ENCODE measurements at places on chromosomes 6 and 20. TPM values are rescaled to one million over a fixed set of nuclear protein-coding genes. Genes with fewer than 3 reads are reported as not detected.
A peak's percentile ranks its signal among the peaks of the same experiment; 100 is the strongest.

DNA sequence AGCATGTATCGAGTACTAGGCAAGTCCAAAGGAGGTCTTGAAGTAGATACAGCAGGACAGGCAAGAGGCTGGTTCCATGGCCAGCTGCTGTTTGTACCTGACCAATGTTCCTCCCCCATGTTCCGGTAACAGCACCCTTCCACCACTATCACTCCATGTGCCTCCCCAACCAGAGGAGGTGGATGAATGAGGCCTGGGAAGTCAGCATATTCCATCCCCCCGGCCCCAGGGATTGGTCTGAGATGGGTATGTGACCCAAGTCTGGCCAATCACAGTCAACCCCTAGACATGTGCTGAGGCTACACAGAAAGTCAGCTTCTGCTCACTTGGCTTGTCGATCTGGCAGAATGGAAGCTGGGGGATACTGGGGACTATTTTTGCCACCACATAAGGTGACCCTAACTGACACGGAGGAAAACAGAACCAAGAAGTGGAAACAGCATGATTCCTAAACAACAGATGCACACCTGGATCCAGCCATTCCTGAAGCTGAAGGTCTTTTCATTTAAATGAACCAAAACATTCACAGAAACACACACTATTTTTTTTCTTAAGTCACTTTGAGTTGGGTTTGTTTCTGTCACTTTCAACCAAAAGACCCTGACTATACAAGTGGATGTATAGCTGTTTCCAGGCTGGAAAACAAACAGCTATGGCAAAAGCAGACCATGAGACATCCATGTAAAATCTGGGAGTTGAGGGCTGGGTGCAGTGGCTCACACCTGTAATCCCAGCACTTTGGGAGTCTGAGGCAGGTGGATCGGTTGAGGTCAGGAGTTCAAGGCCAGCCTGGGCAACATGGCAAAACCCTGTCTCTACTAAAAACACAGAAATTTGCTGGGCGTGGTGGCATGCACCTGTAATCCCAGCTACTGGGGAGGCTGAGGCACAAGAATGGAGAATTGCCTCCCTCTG is 70.4 kb upstream of the PTPN1 start:
- no peak for DNase-seq

Gene PSMB1
- 112 TPM for polyA plus RNA-seq

DNA sequence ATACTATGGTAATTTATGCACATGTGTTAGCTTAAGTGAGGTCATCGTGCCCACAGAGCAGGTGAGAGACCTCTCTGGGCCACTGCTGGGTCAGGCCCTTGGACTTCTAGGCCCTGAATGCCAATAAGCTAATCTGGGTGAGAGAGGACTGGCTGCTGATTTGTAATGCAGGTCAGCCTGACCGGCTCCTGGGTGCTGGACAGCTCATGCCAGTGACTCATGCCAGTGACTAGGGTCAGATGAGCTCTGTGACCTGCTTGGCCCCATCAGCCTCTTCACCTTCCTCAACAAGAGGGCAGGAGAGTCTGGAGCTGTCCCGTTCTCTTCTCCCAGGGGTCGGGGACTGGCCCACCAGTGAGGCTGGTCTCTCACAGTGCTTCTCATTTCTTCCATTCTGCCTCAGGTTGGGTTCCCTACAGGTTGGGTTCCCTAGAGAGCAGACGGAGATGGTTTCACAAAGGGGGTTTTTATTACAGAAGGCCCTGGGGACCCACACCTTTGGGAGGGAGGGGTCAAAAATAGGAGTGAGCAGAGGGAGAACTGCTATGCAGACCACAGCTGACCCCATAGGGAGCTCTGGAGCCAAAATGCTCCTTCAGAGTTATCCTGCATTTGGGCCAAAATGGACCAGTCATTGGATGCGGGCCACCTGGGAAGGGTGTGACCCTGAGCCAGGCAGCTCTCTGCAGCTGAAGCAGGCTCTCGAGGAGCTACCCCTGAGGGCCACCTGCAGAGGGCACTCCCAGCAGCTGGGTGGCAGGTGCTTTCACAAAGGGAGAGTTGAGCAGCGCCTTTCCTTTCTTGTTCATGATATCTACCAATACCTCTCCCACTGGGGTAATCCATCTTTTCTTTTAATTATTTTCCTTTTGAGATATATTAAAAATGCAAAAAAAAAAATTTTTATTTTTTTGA is 2.2 kb upstream of the OXT start:
- no peak for DNase-seq

DNA sequence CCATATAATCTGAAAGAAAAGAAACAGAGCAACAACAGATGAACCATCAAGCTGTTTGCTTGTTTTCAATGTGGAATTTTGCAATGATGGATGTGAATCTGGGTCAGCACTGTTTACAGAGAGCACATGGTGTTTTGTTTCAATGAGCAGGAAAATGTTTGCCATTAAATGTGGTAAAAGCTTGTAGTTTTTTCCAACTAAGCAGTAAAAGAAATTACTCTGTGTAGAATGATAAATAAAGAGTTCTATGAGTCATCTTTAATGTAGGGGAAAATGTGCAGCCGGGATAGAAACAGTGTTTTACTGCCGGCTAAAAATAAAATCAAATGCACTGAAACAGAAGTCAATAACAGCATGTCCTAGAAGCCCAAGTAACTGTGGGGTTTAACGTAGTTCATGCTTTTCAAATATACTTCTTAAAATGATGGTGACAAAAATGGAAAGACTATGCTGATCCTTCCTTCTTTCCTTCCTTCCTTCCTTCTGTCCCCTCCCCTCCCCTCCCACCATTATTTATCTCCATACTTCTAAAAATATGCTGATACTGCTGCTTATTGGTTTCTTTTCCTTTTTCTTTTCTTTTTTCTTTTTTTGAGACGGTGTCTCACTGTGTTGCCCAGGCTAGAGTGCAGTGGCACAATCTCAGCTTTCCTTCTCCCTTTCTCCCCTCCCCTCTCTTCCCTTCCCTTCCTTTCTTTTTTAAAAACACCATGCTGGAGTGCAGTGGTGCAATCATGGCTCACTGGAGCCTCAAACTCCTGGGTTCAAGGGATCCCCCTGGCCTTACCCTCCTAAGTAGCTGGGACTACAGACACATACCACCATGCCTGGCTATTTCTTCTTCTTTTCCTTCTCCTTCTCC is 6.3 kb upstream of the NAA20 start:
- no peak for DNase-seq

Gene GINS1
- 6.0 TPM for polyA plus RNA-seq

- DNase-seq = no peak
These were observed 8.5 kb downstream of the HMGN3 start for GRCh38 chr6:79225717-79226599.

DNA sequence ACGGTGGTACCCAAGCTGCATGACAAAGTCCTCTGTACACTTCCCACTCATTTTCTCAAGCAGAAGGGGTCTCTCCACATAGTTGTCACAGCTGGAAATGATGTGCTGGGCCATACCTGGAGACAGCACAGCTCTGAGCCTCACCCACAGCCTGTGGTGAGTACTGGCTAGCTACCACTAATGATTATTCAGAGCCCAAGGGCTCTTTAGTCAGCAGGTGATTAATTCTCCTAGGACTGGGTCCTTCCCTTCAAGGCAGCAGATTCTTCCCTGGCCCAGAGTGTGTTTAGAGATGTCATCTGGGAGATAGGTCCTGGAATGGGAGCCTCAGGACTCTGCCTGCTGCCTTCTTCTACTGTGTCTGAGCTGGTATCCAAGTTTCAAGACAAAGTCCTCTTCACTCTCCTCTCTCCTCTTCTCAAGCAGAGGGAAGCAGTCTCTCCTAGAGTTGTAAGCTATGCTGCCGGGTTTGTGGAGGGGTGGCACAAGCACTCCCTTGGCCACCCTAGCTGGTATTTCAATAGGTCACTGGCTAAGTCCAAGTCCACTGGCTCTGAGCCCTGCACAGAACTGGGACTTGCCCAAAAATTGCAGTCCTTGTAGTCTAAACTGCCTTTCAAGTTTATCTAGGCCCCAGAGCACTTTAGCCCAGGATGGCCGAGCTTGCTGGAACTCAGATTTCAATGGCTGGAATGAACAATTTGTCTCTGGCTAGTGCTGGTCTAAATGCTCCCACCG is 49.8 kb upstream of the VGLL2 start:
- DNase-seq = no peak

- no peak for DNase-seq
These were observed 177.6 kb downstream of the SASH1 start for GRCh38 chr6:148520109-148520841.

Gene SIRPD
- polyA plus RNA-seq = not detected

DNA sequence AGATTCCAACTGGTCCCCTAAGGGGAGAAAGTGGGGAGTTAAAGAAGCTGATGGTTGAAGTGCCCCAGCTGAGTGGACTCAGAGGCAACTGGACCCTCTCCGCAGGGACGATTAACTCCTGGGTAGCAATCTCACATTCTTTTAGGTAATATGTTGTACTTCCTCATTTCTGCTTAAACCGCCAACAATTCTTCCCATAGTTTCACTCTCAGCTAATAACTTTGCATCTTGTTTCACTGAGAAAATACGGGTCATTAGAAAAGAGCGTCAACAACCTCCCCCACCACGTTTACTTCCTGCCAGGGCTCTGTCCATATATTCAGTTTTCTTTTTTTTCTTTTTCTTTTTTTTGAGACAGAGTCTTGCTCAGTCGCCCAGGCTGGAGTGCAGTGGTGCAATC is 39.5 kb upstream of the CHD6 start:
- no peak for DNase-seq

DNA sequence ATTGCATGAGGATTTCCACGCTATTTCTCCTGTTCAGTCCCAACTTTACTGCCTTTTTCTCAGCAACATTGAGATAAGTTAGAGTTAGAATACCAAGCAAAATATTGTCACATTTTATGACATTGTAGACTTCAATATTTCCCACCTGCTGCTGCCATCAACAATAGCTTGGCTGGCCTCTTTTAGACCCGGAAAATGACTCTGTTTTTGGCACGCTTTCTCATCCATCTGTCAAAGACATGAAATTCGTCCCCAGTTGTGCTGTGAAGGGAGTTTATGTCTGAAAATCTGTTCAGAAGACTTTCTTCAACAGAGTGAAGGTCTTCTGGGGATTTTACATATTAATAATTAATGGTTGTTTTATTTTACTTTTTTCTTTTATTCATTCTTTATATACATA is 857.3 kb downstream of the FRK start:
- peak; percentile 51 for DNase-seq

GRCh38 chr6:8084586-8084985 is 17.8 kb downstream of the EEF1E1 start:
- no peak for DNase-seq

DNA sequence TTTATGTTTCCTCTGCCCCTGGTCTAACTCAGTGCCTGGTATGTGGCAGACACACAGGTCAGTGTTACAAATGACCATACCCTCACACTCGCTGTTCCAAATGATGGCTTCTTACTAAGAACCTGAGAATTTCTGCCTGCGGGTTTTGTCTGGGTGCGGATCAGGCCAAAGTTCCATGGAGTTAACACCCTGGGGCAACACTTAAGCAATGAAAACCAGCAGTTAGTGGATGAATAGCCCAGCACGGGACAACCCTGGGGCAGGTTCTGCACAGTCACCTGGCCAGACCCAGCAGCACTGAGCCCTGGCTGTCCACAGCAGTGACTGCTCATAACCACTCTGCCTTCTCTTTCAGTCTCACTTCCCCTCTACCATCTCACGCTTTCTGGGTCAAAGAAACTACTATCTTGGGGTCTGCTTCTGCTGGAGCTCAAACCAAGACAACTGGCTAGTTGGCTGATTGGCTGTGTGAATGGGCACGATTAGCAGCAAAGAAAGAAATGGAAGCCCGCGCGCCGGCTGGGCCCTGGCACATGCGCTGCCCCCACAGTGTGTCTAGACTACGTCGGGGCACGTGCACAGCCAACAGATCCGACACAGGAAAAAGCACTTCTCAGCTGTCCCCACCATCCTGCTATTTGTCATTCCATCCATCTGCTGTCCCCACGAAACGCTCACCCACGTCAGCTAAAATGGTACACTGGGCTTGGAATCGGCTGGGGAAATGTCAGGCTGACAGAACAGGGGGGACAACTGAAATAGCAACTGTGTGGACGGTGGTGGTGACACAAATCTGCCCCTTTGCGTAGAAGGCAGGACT is 36.6 kb downstream of the MGME1 start:
- no peak for DNase-seq

DNA sequence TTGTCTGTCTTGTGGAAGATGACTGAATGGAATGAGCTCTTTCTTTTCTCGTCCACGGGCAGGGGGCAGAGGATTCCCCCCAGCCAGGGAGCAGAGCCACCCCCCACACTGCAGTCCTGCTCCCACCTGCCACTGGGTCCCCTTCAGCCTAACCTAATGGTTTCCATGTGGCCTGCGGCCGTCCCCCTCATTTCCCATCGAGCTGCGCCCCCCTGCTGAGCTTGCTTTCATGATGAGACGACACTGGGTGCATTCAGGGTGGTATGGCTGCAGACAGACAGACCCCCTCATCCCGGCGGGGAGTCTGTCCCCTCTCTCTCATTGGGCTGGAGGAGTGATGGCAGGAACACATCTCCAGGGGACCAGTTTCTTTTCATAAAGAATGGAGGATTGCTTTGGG is 140.8 kb downstream of the DTNBP1 start:
- DNase-seq = no peak

DNA sequence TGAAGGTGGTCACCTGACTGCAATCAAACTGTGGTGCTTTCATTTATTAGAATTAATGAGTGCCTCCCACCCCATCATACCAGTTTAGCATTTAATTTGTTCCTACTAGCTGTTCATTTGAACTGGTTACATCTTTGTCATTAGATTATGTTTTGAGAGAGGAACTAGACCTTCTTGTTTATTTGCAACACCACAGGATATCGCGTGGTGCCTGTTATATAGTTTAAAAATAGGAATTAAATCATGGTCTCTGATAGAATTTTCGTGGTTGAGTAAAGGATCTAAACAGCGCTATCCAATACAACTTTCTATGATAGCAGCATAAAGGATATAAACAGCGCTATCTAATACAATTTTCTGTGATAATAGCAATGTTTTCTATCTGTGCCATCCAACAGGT is 2.8 kb downstream of the RPRD1B start:
- DNase-seq = no peak

DNA sequence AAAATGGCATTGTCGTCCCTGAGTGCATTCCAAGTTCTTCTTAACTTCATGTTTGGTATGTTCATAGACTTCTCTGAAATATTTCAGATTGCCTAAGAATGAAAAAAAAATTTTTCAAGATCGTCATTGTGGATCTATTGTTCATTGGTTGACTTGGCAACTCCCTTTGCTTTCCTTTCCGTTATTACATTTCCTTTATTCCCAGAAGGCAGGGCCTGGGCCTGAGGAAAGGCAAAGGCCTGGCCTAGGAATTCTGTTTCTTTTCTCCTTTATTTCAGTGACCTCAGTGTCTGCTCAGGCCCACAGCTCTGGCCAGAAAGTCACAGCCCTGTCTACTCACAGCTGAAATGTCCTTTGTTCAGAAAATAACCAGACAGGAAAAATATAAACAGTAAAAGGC is 401.6 kb upstream of the PLCB4 start:
- DNase-seq = no peak

- DNase-seq = no peak
These were observed 28.1 kb downstream of the NRSN1 start for GRCh38 chr6:24154121-24154520.

GRCh38 chr6:164086076-164086887 is 671.8 kb downstream of the QKI start:
- no peak for DNase-seq

DNA sequence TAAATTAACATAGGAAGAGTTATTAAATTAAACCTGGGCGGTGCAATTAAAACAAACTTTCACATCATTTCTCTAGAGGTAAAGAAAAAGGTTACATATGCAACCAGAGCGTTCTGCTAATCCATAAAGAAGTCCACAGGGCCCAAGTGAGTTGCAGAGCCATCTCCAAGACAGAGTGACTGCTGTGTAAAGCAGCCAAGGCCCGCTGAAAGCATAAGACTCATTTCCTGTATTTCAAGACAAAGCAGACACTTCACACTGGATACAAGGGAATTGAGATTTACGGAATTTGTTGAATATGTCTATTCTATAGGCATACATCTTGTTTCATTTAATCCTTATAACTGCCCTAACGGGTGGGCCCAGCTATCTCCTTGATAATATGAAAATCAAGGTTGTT is 422.8 kb downstream of the CBLN4 start:
- DNase-seq = no peak

Data from hindlimb muscle (tissue), 1 donor.